Right renal pelvis (tissue), 4 donors: ENCODE measurements at places on chromosomes 7 and 10. TPM values are rescaled to one million over a fixed set of nuclear protein-coding genes. Genes with fewer than 3 reads are reported as not detected.

The CTAGE8 gene
- 6.0 TPM for polyA plus RNA-seq

DNA sequence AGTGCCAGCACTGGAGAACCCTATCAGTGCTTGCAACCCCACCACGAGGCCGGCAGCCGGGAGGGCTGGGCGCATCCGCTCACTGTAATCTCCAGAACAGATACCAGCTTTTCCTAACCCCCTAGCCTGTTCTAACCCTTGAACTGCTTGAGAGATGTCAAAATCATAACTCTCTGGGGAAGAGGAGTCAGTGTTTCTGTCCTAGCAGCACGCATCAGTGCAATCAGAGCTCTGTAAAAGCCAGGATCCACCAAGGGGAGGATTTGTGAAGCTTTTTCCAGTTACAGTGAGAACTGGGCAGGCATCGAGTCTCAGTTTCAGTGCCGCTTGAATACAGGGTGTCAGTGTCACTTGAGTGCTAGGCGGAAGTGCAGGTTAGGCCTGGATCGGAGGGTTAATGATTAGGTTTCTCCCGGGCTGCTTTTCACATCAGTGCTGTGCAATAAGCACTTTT lies 104.5 kb upstream of the INSYN2A start:
- DNase-seq: peak; percentile 53

- no peak for DNase-seq
Observed at GRCh38 chr10:95588025-95588424, 26.9 kb upstream of the SORBS1 start.

- no peak for DNase-seq
Observed at GRCh38 chr7:95213809-95214492, 110.4 kb downstream of the PON1 start.

The CTNNA3 gene
- 4.1 TPM for polyA plus RNA-seq

DNA sequence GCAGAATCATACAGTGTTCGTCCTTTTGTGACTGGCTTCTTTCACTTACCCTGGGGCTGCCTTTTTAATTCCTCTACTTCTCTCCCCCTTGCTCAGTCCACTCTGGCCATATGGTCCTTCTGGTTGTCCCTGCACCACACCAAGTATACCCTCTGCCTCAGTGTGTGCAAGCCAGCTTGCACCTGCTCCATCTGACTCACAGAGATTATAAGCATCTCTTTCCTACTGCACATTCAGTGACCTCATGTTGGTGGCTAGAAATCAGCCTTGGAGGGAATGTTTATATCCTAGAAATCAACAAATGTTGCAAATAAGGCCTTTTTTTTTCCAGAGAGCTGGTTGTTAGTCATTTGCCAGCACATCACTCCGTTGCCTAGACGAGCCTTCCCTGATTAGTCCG lies 67.5 kb upstream of the C10orf90 start:
- DNase-seq: no peak

DNA sequence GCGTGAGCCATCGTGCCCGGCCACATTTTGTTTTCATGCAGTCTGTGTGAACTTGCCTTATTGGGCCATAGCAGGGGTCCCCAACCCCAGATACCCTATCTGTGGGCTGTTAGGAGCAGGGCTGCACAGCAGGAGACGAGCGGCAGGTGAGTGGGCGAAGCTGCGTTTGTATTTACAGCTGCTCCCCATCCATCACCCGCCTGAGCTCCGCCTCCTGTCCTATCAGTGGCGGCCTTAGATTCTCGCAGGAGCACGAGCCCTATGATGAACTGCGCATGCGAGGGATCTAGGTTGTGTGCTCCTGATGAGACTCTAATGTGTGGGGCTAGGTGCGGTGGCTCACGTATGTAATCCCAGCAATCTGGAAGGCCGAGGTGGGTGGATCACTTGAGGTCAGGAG lies 293.9 kb downstream of the CAMK1D start:
- no peak for DNase-seq

The ICA1 gene
- polyA plus RNA-seq: 21.3 TPM

- no peak for DNase-seq
Observed at GRCh38 chr7:36021367-36021766, 131.7 kb upstream of the EEPD1 start.

- DNase-seq: no peak
Observed at GRCh38 chr10:127090138-127090537, 106.3 kb downstream of the INSYN2A start.

DNA sequence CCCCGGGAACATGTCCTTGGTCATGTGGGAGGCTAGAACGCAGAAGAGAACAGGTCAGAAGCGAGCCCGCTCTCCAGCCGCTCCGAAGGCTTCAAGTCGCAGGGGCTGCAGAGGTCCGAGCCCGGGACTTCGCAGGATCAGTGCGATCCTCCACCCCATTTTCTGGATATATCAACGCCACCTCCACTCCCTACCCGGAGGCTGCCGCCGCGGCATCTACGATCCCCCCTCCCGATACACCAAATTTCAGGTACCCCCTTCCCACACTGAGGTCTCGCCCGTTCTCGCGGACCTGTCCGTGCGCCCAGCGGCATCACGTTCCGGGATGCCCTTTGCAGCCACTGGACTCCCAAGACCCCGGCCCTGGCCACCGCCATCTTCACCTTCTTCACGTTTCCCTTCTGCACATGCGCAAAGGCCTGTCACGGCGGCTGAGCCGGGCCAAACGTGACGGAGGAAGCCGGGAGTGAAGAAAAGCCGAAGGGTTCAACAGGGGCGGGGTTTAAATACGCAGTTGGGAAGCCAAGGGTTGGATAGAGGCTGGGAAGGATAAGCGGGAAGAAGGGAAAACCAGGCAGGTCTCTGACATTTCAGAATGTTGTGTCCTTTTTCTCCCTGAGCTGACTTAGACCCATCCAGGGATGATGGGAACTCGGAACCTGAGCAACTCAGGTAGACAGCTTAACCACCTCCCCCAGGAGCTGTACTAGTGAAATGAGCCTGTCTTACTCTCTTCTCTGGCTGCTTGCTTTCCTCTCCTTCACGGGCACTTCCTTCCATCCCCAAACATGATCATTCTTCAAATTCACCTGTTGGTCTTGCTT lies at the start of gene NDUFB8:
Gene NDUFB8 (minus strand): TSS at position 397 of the 824 bp plus-strand sequence. CDS start 20 bp downstream, at position 377.
- peak; percentile 84 for DNase-seq

The NANOS1 gene
- polyA plus RNA-seq: 3.8 TPM

The MRC1 gene
- 11.1 TPM for polyA plus RNA-seq

GRCh38 chr7:31066516-31067130 lies 14.5 kb downstream of the ADCYAP1R1 start:
- no peak for DNase-seq

GRCh38 chr10:69687426-69687825 lies 57.4 kb downstream of the FAM241B start:
- DNase-seq: no peak

The MAT1A gene
- 1.3 TPM for polyA plus RNA-seq

The ABCA13 gene
- polyA plus RNA-seq: 0.94 TPM

DNA sequence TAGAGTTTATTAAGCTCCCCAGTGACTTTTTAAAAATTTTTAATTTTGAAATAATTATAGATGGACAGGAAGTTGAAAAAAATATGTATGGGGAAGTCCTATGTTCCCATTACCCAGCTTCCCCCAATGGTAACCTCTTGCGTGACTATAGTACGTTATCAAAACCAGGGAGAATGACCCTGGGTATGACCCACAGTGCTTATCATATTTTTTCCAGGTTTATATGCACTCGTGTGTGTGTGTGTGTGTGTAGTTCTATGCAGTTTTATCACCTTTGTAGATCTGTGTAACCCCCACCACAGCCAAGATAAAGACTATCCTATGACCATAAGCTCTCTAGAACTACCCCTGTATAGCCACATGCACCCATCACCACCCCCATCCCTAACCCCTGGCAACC lies 72.8 kb downstream of the TBXAS1 start:
- no peak for DNase-seq

GRCh38 chr7:1693419-1693990 lies 23.4 kb downstream of the ELFN1 start:
- no peak for DNase-seq

GRCh38 chr10:52283174-52283573 lies 30.9 kb upstream of the DKK1 start:
- DNase-seq: no peak

DNA sequence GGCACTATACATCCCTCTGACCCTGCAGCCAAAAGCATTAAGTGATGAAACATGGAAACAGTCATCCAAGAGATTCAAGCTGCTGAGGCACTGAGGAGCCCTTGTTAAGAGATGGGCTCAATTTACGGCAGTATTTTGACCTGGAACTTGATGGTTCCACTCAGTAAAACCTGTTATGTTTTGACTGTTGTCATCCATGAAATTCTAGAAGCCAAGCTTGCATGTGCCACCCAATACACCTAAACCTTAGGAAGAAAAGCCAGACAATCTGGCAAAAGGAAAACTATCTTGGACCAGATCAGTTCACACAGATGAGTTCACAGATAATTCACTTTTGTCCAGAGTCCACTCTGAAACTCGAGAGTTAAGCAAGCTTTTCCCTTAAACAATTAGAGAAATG lies 53.2 kb downstream of the ICA1 start:
- DNase-seq: no peak

DNA sequence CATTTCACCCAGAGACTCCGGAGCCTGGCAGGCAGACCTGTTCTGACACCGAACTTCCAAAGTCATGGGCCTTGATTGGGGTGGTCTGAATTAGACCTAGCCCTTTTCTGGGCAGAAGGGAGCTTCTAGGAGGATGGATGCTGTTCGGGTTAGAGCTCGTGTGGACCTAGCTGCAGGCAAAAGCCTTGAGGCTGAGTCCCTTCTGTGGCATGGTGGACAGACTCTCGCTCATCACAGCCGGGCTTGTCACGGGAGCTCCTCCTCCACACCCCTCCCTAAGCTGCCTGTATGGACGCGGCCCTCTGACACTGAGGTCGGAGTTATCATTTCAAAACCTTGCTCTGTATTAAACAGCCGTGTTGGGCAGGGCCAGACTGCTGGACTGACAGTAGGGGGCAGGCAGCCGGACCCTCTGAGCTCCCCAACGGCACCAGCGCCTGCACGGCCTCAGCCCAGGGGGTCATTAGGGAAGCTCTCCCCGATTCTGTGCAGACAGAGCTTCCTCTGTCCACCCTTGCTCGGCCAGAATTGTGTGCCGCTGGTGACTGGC lies 2.2 kb downstream of the IRF5 start:
- no peak for DNase-seq

DNA sequence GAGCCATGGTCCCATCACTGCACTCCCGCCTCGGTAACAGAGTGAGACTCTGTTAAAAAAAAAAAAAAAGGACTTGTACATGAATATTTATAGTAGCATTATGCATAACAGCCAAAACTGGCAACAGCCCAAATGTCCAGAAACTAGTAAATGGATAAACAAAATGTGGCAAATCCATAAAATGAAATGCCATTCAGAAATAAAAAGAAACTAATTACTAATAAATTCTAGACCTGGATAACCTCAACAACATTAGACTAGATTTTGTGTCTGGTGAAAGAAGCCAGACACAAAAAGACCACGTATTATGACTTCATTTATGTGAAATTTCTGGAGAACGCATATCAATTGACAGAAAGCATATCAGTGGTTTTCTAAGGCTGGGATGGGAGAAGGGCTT lies 74.5 kb downstream of the HPSE2 start:
- no peak for DNase-seq

DNA sequence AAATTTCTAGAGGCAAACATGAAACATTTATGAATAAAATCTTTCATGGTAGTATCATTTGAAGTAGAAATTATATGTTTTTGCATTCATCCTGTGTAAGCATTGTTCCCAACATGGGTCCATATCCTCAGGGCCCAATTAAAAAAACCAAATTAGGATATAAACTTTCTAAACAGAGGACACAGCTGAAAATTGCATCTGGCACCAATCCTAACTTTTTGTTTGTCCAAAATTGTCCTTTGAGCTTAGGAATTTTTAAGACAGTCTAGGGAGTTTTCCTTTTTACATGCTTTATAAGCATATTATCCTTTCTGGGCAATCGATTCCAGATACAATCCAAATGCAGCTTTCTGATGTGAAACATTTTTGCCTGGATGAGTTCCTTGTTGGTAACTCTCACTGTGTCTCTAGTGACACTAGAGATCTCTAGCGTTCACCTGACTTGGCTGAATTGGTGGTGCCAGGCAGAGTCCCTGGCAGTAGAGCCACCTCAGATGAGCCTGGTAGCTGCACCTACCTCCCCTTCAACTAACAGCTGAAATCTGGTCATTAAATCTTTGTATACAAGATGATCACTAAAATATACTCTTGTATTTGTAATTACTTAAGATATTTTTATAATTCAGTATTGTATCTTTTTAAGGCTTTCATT lies 137.6 kb upstream of the SAMD8 start:
- DNase-seq: no peak

The FAM25C gene
- not detected for polyA plus RNA-seq

The TMEM270 gene
- not detected for polyA plus RNA-seq

DNA sequence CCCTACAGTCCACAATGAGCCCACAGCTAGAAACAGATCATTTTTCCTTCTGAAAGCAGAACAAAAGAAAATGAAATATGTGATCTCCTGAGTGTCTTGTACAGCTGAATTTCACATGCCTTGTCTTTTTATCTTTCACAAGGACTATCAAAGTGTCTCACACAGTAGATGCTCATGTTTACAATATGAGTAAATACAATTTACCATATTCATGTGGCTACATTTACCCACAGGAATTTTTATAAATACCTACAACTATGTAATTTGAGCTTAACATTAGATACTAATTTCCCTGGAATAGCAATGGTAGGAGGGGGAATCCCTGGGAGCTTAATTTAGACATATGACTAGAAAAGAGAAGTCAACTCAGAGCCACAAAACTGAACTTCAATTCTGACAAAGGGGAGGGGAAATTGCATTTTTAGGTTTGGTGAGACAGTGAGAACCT lies 186.2 kb downstream of the MACC1 start:
- DNase-seq: no peak

DNA sequence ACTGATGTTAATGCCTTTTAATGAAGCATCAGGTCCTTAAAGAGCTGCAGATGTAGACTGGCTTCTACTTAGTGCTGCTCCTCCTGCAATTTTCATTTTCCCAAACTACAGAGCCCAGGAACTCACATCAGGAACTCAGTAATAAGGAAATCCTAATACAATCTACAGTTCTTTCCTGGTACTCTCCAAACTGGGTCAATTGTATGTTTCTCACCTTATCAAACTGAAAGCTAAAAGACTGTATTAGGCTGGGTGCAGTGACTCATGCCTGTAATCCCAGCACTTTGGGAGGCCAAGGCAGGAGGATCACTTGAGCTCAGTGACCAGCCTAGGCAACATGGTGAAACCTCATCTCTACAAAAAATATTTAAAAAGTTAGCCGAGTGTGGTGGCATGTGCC lies 54.4 kb upstream of the DNAJB12 start:
- no peak for DNase-seq

DNA sequence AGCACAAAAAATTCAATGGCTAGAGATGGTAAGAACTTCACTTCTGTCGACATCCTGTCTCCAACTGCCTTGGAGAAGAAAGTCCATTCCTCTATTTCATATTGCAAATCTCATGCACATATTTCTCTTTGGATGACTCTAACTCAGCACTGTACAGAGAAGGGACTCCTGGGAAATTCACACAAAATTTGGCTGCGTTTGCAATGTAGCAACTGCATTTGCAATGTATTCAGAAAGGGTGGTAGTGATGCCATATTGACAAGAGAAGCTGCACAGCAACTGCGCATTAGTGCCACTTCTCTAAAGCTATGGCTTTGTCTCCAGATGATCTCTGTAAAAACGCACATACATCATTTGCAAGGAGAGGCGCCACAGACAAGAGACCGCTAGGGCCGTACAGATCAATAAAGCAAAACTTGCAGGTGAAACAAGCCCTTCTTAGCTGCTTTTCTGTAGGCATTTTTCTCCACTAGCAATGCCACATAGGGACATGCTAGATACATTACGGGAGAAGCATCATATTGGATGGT lies 389.5 kb downstream of the TCERG1L start:
- DNase-seq: no peak
